ENCODE measurements at places on chromosomes 4 and X.
A peak's percentile ranks its signal among the peaks of the same experiment; 100 is the strongest.

- no peak for DNase-seq
Measured at GRCh38 chr4:134552063-134552462, 350.5 kb upstream of the PABPC4L start.

DNA sequence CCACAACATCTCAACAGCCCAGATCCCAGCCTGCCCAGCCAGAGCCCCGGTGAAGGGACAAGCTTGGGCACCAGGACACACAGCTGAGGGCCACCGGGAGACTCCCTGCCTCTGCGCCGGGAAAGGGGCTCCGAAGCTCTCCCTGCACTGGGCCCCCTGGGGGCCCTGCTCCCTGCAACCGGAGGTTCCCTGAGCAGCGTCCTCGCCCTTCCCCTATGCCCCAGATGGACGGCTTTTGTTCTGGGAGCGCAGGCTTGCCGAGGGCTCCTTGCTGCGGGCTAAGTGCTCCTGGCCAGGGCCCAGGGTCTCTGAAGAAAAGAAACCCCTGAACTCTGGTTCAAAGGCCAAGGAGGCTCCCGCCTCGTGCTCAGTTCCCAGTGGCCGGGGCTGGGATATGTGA, 899 bp upstream of the ZFP92 start:
- DNase-seq, result no peak

GRCh38 chr4:16122784-16123183, 39.0 kb upstream of the PROM1 start:
- DNase-seq, result no peak

- DNase-seq, result no peak
Measured at GRCh38 chr4:81454499-81454898, 17.2 kb downstream of the RASGEF1B start.

DNA sequence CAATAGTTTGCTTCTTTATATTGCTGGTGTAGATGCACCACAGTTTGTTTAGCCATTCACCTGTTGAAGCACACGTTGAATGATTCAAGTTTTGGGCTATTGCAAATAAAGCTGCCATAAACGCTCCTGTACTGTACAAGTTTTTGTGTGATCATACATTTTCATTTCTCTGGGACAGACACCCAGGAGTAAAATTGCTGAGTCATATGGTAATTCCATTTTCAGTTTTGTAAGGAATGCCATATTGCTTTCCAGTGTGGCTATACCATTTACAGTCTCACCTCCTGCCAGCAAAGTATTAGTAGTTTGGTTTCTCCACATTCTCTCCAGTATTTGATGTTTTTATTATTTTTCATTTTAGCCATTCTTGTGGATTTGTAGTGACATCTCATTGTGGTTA, 32.0 kb upstream of the CAPN6 start:
- DNase-seq, result no peak

DNA sequence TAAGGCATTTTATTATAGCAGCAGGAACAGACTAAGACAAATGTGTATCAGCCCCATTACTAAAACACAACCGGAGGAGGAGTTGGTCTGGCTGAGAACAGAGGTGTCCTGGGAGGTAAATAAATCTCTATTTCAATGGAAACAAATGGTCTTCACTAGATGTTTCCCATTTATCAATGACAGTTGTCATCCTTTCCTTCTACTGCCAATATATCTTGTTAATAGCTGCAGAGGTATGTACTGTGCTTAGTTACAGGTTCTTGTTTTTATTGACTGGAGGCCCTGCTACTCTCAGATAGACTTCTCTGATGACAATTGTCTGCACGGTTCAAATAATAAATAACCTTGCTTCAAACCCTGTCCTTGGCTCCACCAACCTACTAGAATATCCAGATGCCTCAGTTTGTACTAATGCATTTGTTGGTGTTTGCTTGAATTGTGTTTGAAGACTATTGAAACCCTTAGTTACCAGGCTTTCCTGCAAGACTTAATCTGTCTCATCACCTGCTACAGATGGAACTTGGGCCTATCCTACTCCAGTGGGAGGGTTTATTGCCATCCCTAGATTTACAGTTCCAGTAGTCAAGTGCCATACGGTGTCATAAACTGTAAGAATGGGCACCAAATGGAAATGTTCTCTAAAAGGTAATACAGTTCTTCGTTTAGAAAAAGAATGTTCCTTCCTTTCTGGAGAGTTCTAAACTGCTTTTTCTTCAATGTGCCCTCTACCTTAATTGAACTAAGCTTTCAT, 29.8 kb upstream of the HPGDS start:
- no peak for DNase-seq

DNA sequence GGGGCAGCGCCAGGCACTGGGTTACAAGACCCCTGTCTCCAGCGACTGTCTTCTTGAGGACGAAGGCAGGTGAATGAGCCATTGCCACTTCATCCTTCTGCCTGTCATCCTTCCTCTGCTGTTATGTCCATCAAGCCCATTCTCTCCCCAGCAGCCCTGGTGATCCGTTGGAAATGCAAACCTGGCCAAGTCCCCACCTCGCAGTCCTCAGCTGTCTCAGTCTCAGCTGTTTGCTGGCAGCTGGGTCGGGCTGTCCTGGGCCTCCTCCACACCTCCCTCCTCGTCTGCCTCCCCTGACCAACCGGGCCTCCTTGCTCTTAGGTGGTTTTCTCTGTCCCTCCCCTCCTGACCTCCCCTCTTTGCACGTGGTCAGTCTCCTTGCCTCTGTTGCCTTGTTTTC, 38.0 kb downstream of the PTTG2 start:
- DNase-seq, result no peak

GRCh38 chrX:103431316-103431715, 55.0 kb downstream of the BEX3 start:
- DNase-seq, result peak; percentile 37

DNA sequence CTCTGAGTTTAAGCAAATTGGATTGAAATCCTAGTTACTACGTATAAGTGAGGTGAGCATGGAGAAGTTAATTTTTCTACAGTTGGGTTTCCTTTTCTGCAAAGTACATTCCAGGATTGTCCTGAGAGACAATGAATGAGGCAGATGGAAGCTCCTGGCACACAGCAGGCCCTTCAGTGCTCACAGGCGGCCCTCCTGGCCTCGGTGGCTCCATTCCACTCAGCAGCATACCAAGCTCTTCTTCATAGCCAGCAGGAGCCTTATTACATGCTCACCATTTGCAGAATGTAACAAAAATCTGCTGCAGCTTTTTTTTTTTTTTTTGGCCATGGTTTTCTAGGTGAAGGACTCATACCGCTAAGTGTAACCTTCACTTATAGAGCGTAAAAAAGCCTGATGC, 113.2 kb upstream of the FAM9B start:
- DNase-seq, result no peak

GRCh38 chr4:40241941-40242340, 45.1 kb downstream of the RHOH start:
- DNase-seq, result no peak

DNA sequence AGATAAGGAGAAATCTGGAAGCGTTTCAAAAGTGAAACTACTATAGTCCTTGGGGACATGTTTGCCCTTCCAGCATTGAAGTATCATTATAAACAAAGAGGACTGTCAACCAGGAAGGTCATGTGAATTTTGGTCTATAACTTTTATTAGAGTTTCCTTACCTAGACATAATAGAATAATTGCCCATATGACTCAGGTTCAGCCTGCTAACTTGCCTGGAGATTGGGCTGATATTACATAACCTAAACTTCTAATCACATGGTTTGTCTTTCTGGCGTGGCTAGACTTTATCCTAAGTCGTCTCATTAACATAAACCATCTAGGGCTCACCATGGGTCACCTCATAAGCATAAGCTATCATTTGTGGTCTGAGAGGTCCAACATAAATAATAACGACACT, 775.9 kb downstream of the CENPC start:
- DNase-seq, result no peak

DNA sequence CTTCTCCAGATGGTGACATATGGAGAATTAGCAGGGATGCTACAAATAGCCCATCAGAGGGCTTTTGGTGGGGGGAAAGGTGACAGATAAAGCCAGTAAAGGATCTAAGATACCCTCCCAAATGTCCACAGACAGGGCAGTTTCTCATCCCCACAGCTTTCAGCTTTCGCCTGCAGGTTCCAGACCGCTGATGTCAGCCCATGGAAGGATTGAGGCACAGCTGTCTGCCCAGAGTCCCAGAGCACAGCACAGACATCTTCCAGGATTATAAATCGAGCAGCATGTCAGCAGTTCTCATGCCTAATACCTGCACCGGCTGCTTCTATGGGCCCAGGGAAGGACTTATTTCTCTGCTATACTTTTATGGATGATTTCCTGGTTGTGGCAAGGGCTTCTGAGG, 96.7 kb upstream of the MXRA5 start:
- no peak for DNase-seq

- DNase-seq, result no peak
Measured at GRCh38 chr4:138291431-138291830, 49.3 kb upstream of the SLC7A11 start.

DNA sequence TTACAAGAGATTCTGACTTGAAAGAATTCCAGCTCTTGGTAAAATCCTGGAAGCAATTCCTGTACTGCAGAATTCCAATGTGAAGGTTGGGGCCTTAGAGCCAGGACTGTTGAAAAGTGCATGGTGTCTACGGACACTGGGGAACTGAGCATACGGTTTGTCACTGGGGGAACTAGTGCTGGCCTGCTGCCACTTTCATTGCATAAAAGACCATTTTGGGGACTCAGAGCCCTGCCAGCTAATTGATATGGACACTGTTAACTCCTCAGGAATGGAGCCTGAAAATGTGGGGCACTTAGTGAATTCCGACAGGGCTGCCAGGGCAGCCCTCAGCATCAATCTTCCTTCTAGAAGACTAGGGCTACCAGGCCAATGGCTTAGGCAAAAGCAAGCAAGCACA, 55.9 kb downstream of the AMOT start:
- DNase-seq, result no peak

DNA sequence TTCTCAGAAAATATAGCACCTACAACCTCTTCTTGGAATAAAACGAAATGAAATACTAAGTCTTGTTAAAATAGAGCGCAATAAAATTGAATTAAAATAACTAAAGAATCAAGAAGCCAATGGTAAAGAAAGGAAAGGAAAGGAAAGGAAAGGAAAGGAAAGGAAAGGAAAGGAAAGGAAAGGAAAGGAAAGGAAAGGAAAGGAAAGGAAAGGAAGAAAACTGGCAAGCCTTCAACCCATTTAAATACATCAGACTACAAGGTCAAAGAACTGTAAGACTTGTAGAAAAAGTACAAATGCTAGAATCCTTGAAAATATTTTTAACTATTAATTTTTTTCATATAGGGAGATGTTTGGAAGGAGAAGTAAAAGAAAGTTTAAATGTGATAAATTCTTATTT, 372.1 kb downstream of the IQCM start:
- DNase-seq, result no peak

DNA sequence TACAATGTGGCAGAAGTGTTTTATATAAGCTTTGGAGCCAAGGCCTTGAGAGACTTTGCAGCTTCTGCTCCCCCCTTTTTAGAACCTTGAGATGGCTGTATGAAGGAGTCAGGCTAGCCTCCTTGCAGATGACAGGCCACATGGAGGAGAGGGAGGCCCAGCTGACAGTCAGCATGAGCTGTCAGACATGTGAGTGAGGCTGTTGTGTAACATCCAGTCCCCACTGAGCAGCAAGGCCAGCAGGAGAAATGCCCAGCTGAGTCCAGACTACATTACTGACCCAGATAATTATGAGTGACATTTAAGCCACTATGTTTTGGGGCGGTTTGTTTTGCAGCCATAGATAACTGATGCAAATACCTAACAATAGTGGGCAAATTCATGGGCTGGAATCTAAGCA, 515.3 kb upstream of the ARX start:
- peak; percentile 72 for DNase-seq

DNA sequence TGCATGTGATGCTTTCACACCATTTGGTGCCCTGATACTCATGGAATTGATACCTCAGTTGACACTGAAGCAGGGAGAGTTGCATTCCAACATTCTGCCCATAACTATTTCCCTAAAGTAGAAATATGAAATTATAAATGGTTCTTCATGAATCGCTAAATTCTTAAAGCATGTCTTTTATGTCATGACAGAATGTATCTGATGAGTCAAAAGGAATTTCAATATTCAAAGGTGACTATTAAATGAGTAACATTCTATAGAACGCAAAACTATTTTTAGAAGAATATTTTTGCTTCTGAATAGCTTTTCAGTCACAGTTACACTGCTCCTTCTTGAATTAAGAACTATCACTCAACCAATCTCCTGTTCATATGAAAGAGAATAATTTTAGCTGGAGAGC, 152.8 kb downstream of the ADGRA3 start:
- no peak for DNase-seq

DNA sequence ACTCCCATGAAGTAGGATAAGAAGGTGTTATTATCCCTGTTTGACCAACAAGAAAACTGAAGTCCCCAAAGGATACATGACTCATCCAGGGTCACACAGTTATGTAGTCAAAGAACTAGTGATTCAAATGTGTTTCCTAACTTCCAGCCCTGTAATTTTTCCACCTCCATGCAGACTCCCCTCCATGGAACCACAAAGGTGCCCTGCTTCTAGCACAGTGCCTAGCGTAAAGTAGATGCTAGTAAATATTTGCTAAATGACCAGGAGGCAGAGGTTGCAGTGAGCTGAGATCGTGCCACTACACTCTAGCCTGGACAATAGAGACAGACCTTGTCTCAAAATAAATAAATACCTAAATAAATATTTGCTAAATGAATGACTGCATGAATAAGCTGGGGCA, 55.8 kb downstream of the FRMPD3 start:
- DNase-seq, result no peak

GRCh38 chr4:74793757-74794381, 454 bp downstream of the BTC start:
- peak; percentile 21 for DNase-seq

- peak; percentile 94 for DNase-seq
Measured at GRCh38 chr4:40055863-40056715, 561 bp upstream of the N4BP2 start.

- no peak for DNase-seq
Measured at GRCh38 chrX:41031256-41031967, 53.8 kb upstream of the USP9X start.

DNA sequence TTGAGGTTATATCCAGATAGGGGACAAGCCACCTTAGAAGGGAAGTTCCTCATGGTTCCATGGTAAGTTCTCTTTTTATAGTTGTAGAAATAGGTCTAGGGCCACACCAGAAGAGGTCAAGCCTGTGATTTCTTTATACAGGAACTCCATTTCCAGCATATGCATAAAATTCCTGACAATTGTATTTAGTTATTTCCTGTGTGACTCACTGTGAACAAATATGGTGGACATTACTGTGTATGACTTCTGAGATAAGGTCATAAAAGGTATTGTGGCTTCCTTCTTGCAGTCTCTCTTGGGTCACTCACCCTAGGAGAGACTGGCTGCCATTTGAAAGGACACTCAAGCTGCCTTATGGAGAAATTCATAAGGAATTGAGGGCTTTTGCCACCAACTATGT, 2.2 kb upstream of the C4orf36 start:
- peak; percentile 55 for DNase-seq

GRCh38 chrX:46184749-46185148, 360.5 kb downstream of the ZNF674 start:
- peak; percentile 8 for DNase-seq
